ENCODE measurements at places on chromosomes 7 and 10.
A peak's percentile ranks its signal among the peaks of the same experiment; 100 is the strongest.

- DNase-seq, result no peak
Measured at GRCh38 chr10:96450529-96451207, 63.1 kb downstream of the TLL2 start.

DNA sequence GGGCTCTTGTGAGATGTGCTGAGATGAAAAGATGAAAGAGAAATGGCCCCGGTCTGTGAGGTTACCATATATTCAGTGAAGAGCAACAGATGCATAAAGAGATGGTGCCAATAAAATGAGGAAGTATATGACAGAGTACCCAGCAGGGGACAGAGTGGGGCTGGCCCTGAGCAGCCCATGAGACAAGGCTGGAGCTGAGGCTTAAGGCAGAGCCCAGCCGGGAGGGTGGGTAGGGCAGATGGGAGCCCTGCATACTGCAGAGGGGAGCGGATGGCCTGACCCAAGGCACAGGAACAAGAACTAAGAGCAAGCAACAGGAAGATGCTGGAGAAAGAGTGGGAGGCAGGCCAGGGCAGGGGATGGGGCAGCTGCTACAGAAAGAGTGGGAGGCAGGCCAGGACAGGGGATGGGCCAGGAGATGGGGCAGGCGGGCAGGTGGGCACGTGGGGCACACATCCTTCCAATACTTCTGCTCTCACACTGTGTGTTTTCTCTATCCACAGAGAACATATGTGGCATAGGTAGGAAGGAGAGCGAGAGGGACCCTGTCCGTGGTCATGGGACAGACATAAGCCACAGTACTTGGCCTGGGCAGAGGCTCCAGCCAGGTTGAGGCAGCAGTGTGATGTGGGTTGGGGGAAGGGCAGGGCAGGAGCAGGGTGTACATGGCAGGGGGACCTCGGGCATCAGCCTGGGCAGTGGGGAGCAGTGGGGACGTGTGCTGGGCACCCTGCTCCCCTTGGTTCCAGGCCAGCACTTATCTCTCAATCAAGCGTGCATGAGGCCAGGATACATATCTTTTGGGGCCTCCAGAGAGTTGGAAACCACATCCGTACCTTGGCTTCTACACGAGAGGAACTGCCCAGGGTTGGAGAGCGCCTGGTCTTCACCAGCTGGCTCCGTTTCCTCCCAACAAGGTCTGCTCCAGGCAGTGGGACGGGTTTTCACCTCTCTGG lies 91.6 kb upstream of the IKZF1 start:
- DNase-seq, result no peak

DNA sequence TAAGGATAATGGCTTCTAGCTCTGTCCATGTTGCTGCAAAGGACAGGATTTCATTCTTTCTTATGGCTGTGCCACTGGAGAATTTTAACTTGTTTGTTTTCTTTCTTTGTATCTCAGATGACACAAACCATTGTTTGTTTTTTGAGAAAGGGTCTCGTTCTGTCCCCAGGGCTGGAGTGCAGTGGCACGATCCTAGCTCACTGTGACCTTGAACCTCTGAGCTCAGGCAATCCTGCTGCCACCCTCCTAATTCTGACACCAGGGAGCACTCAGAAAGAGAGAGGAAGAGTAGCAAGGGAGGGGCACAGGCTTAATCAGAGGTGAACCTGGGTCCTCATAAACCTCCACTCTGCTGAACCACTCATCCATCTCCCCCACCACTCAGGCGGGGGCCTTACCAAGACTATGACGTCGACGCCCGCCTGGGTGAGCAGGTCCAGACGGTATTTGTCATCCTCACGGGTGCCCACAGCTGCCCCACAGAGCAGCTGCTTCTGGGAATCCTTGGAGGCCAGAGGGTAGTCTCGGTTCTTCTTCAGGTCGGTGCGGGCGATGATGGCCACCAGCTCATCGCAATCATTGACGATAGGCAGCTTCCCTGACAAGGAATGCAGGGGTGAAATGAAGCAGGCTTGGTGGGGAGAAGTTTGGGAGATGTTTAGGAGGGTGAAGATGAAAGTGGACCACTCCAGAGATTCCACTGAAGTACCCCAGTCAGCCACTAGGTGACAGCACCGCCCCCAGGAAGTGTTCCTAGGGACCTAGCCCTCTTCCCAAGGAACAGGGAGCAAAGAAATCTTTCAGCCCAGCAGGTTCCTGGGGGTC lies 11.6 kb downstream of the IMPDH1 start:
- peak; percentile 54 for DNase-seq

GRCh38 chr10:104119996-104120395 lies 2.0 kb upstream of the SFR1 start:
- no peak for DNase-seq

DNA sequence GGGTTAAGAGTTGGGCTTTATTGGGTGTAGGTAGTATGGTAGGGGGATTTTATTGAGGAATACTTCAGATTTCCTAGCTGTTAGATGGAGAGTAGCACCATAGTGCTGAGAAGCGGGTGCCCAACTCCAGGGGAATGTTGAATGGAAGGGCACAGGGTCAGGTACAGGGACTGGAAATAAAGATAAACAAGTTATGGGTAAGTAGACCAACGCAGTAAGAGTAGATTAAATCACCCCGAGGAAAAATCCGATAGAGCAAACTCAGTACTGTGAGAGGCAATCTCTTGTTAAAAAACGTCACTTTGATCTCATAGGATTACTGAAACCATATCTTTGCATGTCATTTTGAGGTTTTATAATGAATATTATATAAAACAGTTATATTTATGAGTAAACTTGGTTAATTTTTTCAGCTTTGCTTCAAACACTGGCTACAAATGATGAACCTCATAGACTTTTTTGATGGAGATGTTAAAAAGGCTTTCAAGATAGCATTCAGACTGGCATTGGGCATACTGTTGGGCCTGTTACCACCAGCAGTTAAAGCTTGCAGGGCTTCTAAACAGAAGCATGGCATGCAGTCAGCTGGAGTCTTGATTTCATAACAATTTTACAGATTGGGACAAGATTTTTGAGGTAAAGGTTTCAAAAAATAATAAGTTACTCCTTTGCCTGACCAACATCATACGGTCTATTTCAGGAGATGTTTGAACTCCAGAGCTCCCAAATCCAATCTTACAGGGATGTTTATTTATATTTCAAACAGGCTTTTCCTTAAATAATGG lies 7.1 kb downstream of the AHR start:
- no peak for DNase-seq

DNA sequence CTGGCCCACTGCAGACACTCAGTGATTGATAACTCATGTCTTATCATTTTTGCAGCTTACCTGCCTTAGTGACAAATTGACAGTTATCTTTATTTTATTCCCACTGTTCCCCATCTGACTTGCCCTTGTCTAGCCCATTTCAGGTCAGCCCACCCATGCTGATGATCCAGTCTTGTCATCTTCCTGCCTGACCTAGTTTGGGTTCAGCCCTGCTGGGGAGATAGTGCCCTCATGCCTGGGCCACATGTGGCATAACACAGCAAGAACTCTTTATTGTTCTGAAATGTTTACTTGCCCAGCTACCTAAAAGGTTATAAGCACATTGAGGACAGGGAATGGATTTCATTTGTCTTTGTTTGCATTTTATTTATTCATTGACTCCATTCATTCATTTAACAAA lies 75.6 kb downstream of the ENTPD1 start:
- no peak for DNase-seq

- DNase-seq, result no peak
Measured at GRCh38 chr7:96189129-96189820, 132.6 kb downstream of the SLC25A13 start.

- DNase-seq, result no peak
Measured at GRCh38 chr7:26136831-26137230, 15.2 kb upstream of the NFE2L3 start.

GRCh38 chr7:45161138-45161537 lies 3.5 kb downstream of the RAMP3 start:
- DNase-seq, result no peak

- DNase-seq, result no peak
Measured at GRCh38 chr7:12957487-12957886, 270.1 kb downstream of the ARL4A start.

DNA sequence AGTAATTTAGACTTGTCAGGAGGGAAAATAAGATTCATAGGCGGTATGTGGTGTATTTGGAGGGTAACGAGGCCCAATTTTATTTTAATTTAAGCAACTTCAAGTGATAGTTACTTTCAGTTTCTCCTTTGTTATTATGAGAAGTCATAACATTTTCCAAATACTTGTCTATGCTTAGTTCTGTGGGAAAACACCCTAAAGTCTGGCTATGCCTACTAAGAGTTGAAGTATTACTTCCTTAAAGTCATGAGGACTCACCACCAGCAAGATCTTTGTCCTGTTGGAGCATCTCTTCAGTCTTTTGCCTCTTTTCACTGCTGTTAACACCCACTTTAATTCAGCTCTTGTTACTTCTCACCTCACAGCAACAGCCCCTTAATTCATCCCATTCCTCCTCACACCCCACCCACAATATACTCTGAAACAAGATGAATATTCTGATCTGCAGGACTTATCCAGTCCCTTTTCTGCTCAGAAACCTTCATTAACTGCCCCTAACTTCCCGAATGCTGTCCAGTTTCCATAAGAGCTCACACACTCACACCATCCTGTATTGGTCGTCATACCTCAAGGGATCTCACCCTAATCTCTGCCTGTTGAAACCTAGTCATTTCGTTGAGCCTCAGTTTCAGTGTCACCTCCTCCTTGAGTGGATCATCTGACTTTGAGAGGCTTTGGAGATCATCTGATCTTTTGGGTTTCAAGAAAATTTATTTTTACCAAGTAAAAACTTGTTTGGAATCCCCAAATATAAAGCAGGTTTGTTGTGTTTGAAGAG lies 61.3 kb downstream of the DNAH11 start:
- no peak for DNase-seq

- DNase-seq, result no peak
Measured at GRCh38 chr7:135747366-135747765, 1.2 kb downstream of the FAM180A start.

- DNase-seq, result no peak
Measured at GRCh38 chr7:82623812-82624211, 180.2 kb upstream of the CACNA2D1 start.

GRCh38 chr7:73703757-73704639 lies 15.5 kb downstream of the STX1A start:
- no peak for DNase-seq

GRCh38 chr10:28367413-28367812 lies 64.5 kb upstream of the MPP7 start:
- no peak for DNase-seq

DNA sequence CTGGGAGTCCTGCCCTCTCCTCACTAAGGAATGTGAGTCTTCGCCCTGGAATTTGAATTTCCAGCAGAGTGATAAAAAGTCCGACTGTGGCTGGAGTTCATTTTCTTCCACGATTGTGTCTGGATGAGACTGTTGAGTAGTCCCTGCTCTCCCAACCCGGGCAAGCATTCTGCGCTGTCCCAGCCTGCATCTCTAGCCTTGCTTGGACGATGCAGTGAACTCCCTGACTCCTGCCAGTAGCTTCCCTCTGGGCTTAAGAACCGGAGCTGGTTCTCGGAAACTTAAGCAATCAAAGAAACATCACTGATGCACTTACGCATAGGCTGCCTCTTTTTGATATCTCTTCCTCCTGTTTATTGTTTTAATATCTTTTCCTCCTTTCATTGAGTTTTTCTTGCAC lies 116.0 kb upstream of the FZD8 start:
- DNase-seq, result no peak

DNA sequence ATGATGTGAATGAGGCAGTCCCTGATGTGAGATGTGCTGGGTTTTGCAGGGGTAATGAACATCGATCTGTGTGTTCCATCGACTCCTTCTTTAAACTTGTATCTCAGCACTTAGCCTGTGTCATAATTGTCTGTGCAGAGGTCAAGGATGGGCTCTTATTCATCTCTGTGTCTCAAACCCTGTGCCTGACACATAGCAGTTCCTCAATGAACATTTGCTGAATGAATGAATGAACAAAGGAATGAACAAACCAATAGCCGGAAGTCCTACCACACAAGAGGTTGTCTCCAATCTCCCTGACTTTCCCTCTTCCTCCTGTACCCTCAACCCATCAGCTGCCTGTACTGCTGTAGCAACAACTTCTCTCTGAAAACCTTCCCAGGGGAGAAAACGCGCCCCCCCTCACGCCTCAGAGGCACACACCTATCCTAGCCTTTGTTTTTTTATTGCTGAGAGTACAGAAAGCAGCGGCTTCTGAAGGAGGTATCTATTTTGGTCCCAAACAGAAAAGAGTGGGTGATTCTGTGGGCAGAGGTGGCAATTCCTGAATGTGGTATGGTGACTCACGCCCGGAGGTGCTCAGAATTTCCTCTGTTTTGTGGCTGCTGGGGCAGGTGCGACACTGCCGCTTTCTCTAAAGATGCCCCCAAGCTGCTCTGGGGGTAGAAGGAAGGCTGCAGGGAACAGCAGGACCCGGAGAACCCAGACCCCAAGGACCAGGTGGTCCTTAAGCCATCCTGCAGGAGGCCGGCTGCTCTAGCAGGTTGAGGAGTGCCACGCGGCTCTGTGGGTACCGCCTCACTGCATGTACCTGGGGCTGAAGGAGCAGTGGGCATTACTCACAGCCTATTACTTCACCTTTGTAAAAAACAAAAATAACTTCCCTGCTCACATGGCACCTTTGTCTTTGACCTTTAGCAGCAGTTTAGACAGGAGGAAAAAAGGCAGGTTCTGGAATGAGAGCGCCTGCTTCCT lies 9.6 kb downstream of the IL2RA start:
- DNase-seq, result peak; percentile 84

GRCh38 chr7:111855842-111856227 lies 293.5 kb upstream of the IMMP2L start:
- DNase-seq, result no peak

Measured in CD4-positive, alpha-beta T cell treated with Interleukin-15 for 4 hours (primary cell).